T-helper 2 cell (primary cell): ENCODE measurements at places on chromosomes 4 and X.
A peak's percentile ranks its signal among the peaks of the same experiment; 100 is the strongest.

DNA sequence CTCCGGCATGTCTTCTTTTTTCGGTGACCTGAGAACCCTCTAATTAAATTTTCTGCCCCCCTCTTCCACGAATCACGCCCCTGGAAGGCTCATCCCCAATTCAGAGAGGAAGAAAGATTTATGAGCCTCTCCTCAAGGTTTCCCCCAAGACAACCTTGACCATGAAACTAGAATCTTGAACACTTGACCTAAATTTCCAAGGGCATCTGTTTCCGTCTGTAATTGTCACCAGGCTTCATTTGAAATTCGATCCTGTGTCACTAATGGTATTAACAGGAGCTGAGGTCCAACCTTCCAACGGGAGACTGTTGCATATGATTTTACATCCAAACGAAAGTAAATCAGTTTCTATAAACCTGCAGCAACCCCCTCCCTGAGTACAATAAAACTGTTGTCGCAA, 139.9 kb upstream of the ZIC3 start:
- DNase-seq = no peak

GRCh38 chrX:85419293-85419692, 39.8 kb upstream of the POF1B start:
- DNase-seq = no peak

DNA sequence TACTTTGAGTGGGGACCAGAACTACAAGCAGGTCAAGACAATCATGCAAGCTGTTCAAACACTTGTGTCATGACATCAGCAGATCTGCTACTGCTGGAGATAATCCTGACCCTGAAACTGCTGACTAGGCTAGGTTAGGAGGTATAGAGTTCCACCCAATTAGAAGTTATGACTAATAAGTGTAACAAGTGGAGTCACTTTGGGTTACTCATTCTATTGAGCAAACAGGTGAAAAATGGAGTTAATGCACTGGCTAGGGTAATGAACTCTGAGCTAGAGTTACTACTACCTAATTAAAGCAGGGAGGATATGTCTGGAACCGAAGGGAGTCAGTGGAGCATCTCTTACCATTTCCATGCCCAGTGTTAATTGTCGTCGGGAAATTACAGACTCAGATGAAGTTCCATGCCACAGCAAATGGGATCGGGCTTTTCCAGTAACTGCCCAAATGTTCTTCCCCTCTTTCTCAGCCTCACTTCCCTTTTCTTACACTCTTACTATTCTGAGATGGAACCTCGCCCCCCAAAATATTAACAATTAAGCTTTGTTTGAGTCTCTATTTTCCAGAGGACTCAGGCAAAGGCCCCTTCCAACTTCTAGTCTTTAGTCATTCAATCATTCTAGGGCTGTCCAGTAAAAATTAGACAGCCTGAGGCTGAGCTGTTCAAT, 19.8 kb upstream of the MANBA start:
- DNase-seq = no peak

DNA sequence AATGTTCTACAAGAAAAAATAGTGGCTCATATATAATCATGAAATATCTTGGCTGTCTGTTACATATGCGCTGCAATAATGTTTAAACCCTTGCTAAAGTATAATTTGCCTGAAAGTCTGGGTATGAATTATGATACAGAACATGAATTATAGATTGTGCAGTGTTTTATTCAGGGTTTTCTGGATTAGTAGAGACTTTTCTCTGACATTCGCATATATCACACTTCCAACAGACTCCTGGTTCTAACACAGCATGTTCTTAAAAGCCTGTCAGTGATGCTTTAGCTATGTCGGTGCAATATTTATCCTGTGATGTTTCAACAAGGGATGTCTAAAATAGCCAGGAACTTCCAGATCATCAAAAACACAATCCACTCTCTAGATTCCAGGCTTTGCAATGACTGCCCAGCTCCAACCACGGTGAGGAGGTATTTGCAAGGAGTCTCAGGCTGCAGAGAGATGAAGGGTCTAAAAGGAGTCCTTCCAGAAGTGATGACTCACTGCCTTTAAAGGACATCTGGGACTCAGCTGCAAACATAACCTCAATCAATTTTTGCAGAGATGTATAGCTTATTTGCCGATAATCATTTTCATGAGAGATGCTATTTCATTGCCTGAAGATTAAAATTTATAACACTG, 69.4 kb downstream of the RWDD4 start:
- no peak for DNase-seq

GRCh38 chrX:123740006-123740405, 7.2 kb upstream of the THOC2 start:
- no peak for DNase-seq

DNA sequence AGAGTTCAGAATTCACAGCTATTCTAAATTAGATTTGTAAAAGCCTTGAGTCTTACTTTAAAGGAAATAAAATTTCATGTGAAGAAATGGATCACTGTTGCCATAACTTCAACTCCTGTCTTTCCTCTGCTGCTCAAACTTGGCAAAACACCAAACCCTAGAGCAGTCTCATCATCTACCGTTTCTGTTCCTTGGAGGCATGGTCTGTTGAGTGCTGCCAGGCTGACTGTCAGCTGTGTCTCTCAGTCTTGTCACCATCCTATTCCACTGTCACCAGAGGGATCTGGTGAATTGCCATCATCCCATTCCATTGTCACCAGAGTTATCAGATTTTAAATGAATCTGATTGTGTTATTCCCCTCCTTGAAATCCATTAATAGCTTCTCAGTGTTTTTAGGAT, 55.6 kb downstream of the STIM2 start:
- DNase-seq = no peak

- DNase-seq = no peak
These were observed 48.5 kb downstream of the APOOL start for GRCh38 chrX:85052205-85052604.

- DNase-seq = no peak
These were observed 223.8 kb upstream of the PSAPL1 start for GRCh38 chr4:7658341-7659204.

DNA sequence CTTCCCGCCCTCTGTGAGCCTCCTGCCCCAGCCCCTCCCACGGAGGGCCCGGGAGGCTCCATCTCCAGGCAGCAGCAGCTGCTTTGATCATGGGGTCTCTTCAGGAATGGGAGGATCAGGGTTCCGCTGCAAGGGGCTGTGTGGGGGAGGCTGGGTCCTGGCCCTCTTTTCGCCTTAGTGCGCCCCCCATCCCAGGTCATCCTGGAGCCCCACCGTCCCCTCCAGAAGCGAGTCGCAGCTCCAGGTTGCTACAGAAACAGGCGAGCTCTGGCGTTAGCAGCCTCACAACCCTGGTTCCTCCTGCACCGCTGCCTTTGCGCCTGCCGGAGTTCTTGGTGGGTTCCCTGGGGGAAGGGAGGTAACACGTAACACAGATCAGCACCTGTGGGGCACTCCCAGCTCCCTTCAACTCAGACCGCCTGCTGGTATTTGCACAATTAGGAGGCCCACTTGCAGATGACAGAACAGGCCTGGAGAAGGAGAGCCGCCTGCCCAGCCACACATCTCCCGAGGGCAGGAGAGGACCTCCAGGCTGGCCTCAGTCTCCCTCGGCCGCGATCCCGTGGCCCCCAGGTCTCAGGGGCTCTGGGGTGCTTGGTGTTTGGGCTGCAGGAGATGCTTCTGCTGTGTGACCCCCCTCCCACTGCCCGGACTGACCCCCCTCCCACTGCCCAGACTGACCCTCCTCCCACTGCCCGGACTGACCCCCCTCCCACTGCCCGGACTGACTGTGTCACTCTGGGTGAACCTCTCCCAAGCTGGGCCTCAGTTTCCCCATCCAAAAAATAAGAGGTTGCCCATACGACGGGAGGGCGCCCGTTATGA, 64.2 kb upstream of the ADRA2C start:
- no peak for DNase-seq

DNA sequence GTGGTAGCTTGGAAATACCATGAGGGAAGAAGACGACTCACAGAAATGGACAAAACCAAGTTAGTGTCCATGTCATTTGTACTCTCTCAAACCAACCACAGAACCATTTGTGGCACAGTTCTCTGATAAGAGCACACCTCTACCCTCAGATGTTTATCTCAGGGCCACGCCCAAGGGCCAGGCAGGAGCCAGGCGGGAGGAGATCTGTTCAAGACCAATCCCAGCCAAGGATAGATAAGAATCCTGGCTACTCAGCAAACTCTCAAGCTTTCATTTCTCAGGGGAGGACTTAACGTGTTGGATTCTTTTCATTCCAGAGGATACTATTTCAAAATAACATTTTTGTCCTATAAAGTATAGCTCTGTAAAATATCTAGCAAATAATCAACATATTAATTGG, 95.0 kb downstream of the NYX start:
- no peak for DNase-seq

- DNase-seq = no peak
These were observed 38.8 kb downstream of the FAT1 start for GRCh38 chr4:186684889-186685309.

GRCh38 chrX:39873117-39873516, 224.6 kb downstream of the BCOR start:
- DNase-seq = no peak

GRCh38 chr4:81466841-81467671, 4.7 kb downstream of the RASGEF1B start:
- peak; percentile 54 for DNase-seq

DNA sequence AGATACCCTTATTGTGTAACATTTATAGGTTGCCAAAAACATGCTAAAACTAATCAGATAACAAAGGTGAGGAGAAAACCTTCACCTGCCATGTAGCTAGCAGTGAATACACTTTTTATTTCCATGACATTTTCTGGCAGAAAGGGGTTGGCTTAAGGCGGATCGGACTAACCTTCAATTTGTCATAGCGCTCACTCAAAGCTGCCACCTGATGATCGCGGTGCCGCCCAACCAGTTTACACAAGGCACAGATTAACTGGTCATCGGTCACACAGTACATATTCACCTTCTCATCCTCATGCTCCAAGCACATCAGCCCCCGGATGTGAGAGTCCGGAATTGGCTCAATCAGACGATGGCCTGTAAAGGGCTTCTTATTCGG, 53.7 kb downstream of the MID1 start:
- DNase-seq = no peak

DNA sequence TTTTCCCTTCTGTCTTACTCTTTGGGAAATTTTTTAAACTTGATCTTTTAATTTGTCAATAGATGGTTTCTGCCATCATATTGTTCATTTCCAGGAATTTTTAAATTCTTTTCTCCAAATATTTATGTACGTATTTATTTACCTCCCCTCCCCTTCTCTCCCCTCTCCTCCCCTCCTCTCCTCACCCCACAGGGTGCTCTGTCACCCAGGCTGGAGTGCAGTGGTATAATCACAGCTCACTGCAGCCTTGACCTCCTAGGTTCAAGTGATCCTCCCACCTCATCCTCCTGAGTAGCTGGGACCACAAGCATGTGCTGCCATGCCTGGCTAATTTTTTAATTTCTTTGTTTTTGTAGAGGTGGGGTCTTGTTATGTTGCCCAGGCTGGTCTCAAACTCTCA, 73.8 kb downstream of the WWC2 start:
- DNase-seq = no peak

GRCh38 chr4:41129936-41130440, 84.4 kb downstream of the APBB2 start:
- DNase-seq = no peak

- DNase-seq = no peak
These were observed 44.7 kb downstream of the TMEM150C start for GRCh38 chr4:82517043-82517442.

DNA sequence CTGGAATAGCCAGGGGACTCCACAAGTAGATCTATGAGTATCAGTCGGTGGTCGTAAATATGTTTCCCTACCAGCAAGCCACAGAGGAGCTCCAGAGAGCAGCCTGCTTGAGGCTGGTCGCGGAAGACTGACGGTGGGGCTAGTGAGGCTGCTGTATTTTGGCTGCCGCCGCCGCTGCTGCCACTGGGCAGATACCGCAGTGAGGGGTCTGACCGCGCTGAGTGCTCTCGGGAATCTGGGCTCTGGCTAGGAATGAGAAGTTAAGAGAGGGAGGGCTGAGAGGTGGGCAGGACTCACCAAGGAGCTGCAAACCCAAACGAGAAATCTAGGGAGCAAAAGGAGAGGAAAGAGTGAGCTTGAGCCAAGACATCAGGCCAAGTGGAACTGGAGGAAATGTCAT, at the start of gene EXOC1L:
TSS of gene EXOC1L (plus strand) at position 157 of the 400 bp plus-strand sequence. CDS start at position 394, 237 bp downstream.
- no peak for DNase-seq

DNA sequence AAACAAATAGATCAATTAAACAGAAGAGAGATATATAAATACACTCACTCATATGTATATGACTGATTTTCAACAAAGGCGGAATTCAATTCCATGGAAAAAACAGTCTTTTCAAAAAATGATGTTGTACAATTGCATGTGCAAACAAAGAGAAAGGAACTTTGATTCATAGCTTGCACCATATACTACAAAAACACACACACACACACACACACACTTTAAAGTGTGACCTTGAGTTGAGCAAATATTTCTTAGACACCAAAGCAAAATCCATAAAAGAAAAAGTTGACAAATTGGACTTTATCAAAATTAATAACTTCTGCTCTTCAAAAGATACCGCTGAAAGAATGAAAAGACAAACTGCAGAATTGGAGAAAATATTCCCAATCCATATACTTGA, 168.8 kb downstream of the EVC2 start:
- no peak for DNase-seq

DNA sequence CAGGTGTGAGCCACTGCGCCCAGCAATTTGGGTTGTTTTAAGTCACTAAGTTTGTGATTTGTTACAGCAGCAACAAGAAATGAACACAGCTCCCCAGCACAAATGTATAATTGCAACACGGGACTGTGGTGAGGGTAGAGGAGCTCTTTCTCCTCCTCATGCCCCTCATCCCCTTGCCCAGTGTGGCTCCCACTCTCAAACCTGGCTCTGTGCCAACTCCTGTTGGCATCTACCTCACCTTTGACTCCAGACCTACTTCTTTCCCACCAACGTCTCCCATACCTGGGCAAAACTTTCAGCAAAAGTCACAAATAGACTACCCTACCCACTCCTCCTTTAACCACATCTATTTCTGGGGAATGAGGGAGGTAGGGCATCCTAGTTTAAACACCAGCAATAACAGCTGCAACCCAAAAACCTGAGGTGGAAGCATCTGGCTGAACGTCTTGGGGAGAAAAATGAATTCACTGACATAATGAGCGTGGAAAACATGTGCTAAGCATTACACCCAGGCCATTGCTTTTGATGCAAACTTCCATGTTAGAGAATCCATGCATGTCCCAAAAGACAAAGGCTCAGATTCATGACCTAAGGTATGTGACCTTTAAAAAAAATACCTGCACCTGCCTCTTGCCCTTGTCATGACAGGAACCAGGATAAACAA, 19.2 kb downstream of the LNX1 start:
- no peak for DNase-seq

DNA sequence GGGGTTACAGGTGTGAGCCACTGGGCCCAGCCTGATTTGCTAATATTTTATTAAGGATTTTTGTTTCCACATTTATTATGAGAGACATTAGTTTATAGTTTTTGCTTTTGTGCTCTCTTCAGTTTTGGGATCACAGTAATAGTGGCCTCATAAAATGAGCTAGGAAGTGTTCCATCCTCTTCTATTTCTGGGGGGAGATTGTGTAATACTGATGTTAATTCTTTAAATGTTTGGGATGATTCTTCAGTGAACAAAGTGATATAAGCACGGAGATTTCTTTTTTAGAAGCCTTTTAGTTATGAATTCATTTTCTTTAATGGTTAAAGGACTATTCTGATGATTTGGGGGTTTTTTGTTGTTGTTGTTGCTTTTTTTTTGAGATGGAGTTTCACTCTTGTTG, 41.3 kb downstream of the RBMX start:
- DNase-seq = no peak
